ENCODE measurements at places on chromosomes 2 and 18. TPM values are rescaled to one million over a fixed set of nuclear protein-coding genes. Genes with fewer than 3 reads are reported as not detected.

GRCh38 chr2:119673796-119674195 lies 5.2 kb upstream of the TMEM177 start:
- no peak overlapping the region for H3K4me3 ChIP-seq
- no peak for DNase-seq
- H3K4me1 ChIP-seq: no peaks in the 10 kb centered on the region

GRCh38 chr18:72407048-72407447 lies 137.1 kb downstream of the CBLN2 start:
- H3K4me3 ChIP-seq: no peak overlapping the region
- H3K4me1 ChIP-seq: no peaks in the 10 kb centered on the region
- no peak for DNase-seq
- H3K27me3 ChIP-seq: no peaks in the 10 kb centered on the region

- H3K4me1 ChIP-seq: no peaks in the 10 kb centered on the region
- no peaks in the 10 kb centered on the region for H3K27me3 ChIP-seq
- H3K36me3 ChIP-seq: no peaks in the 10 kb centered on the region
- H3K4me3 ChIP-seq: no peak overlapping the region
These were observed 31.8 kb upstream of the MTCL1 start for GRCh38 chr18:8673256-8674209.

- H3K27me3 ChIP-seq: no peaks in the 10 kb centered on the region
- no peak overlapping the region for H3K4me3 ChIP-seq
- no peak for DNase-seq
- no peaks in the 10 kb centered on the region for H3K36me3 ChIP-seq
These were observed 270.7 kb downstream of the PIEZO2 start for GRCh38 chr18:10878703-10879102.

GRCh38 chr2:170394641-170395387 lies 216.9 kb downstream of the MYO3B start:
- H3K4me3 ChIP-seq: no peak overlapping the region
- DNase-seq: no peak
- no peaks in the 10 kb centered on the region for H3K36me3 ChIP-seq
- peaks cover 28% of the 10 kb centered on the region for H3K27me3 ChIP-seq
- H3K4me1 ChIP-seq: no peaks in the 10 kb centered on the region
- no peak overlapping the region for H3K27ac ChIP-seq

The WIPF1 gene
- 13.7 TPM for total RNA-seq

GRCh38 chr2:60861736-60862135 lies 19.6 kb upstream of the REL start:
- no peaks in the 10 kb centered on the region for H3K36me3 ChIP-seq
- no peaks in the 10 kb centered on the region for H3K27me3 ChIP-seq

The MRO gene
- 6.9 TPM for total RNA-seq

- peaks cover 8% of the 10 kb centered on the region for H3K27me3 ChIP-seq
- no peak overlapping the region for H3K27ac ChIP-seq
- no peaks in the 10 kb centered on the region for H3K36me3 ChIP-seq
- peaks cover 6% of the 10 kb centered on the region for H3K4me1 ChIP-seq
- no peak overlapping the region for H3K4me3 ChIP-seq
These were observed 5.8 kb upstream of the MEIS1 start for GRCh38 chr2:66428986-66429612.

The HOXD3 gene
- total RNA-seq: 0.88 TPM

The CYS1 gene
- total RNA-seq: 2.6 TPM

DNA sequence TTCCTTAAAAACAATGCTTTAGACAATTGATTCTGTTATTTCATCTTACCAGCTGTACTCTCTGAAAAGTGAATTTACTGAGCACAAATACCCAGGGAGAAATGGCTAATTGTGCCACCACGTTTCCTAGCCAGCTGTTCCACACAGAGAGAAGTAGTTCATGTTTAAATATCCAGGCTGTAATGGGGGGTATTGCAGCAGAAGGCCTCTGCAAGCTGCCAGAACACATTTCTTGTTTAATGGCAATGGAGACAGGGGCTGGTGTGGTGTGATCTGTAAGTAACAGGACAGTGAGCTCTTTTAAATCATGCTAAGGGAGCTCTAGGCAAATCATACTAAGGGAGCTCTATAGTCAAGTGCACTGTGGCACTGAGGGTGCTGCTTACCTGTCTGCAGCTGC lies 809.2 kb downstream of the CNTNAP5 start:
- H3K27me3 ChIP-seq: no peaks in the 10 kb centered on the region
- H3K4me3 ChIP-seq: no peak overlapping the region
- no peaks in the 10 kb centered on the region for H3K4me1 ChIP-seq
- DNase-seq: no peak

- H3K4me1 ChIP-seq: no peaks in the 10 kb centered on the region
- H3K27me3 ChIP-seq: no peaks in the 10 kb centered on the region
- H3K36me3 ChIP-seq: no peaks in the 10 kb centered on the region
- no peak overlapping the region for H3K4me3 ChIP-seq
- no peak overlapping the region for H3K27ac ChIP-seq
- DNase-seq: no peak
These were observed 226.4 kb upstream of the MYT1L start for GRCh38 chr2:2557475-2557874.

- no peak for DNase-seq
- H3K27ac ChIP-seq: no peak overlapping the region
- H3K36me3 ChIP-seq: no peaks in the 10 kb centered on the region
- H3K4me3 ChIP-seq: no peak overlapping the region
These were observed 427.3 kb downstream of the LRP1B start for GRCh38 chr2:141703501-141703900.

DNA sequence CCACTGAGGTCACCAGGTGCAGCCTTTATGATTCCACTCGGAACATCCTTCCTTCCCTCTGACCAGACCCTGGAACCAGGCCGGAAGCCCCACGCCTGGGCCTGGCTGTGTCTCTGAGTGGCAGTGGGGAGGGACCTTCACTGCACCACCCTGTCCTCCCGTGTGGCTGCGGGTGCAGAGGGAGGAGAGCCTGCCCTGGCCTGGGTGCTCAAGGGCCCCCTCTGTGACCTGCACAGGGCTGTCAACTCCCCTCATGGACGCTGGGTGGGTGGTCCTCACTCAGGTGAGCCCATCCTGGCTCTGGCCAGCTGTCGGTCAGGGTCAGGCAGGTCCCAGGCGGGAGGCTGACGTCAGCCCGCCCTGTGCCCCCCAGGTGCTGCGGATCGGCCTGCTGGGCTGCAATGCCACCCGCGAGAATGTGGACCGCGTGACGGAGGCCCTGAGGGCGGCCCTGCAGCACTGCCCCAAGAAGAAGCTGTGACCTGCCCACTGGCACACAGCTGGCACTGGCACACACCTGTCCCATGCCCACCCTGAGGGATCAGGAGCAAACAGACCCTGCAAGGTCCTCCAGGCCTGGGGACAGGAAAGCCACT lies 9.8 kb downstream of the AGXT start:
- H3K4me3 ChIP-seq: no peak overlapping the region
- H3K36me3 ChIP-seq: no peaks in the 10 kb centered on the region
- DNase-seq: no peak
- no peak overlapping the region for H3K27ac ChIP-seq
- no peaks in the 10 kb centered on the region for H3K4me1 ChIP-seq

DNA sequence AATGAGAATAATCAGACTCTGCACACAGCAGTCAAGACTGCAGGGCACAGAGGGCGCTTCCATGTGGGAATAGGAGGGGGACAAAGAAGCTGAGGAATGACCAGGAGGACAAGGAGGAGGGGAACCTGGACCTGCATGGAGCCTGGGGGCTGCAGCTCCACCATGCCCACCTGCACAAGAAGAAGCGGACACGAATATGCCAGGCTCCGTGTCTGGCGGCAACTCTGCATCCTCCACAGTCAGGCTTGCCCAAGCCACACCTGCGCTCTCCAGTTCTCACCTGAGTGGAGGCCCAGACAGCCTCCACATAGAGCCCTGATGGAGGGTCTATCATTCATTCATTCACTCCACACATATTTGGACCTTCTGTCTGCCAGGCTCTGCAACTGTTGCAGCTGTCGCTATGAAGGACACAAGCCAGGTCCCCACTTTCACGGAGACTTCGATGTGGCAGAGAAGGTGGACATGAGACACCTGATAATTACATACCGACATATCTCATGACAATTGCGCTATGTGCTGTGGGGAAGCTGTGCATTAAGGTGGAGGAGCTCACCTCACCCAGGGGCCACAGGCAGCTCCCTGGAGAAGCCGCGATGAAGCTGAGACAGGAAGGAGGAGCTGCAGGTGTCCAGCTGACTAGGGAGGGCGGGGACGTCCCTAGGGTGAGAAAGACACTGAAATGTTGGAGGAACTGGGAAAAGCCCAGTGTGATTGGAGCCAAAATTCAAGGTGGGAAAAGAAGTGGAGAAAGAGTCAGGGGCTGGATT lies 159.2 kb downstream of the INHBB start:
- no peaks in the 10 kb centered on the region for H3K27me3 ChIP-seq
- no peak overlapping the region for H3K27ac ChIP-seq
- H3K4me3 ChIP-seq: no peak overlapping the region
- peaks cover 21% of the 10 kb centered on the region for H3K4me1 ChIP-seq
- DNase-seq: peak; percentile 17

The ANKRD30B gene
- not detected for total RNA-seq

DNA sequence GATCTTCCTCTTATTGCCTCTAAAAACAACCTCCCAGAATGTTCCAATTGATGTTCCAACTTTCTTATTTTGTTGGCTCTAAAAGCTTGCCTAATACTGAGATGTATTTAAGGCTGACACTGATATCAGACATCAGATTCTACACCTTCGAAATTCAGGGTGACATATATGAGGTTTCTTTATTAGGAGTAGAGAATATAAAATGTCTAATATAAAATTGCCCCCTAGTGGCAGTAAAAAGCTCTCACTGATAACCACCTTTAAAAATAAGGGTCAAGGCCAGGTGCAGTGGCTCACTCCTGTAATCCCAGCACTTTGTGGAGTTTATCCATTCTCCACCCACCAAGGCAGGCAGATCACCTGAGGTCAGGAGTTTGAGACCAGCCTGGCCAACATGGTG lies 789.7 kb upstream of the SLC39A10 start:
- H3K4me1 ChIP-seq: no peaks in the 10 kb centered on the region
- H3K27me3 ChIP-seq: no peaks in the 10 kb centered on the region
- no peak overlapping the region for H3K4me3 ChIP-seq
- H3K36me3 ChIP-seq: no peaks in the 10 kb centered on the region

The HAT1 gene
- 35.5 TPM for total RNA-seq

- no peaks in the 10 kb centered on the region for H3K27me3 ChIP-seq
- no peak overlapping the region for H3K4me3 ChIP-seq
- no peak for DNase-seq
- no peak overlapping the region for H3K27ac ChIP-seq
- H3K4me1 ChIP-seq: no peaks in the 10 kb centered on the region
- H3K36me3 ChIP-seq: no peaks in the 10 kb centered on the region
These were observed 272.3 kb upstream of the ZNF804A start for GRCh38 chr2:184326066-184326465.

DNA sequence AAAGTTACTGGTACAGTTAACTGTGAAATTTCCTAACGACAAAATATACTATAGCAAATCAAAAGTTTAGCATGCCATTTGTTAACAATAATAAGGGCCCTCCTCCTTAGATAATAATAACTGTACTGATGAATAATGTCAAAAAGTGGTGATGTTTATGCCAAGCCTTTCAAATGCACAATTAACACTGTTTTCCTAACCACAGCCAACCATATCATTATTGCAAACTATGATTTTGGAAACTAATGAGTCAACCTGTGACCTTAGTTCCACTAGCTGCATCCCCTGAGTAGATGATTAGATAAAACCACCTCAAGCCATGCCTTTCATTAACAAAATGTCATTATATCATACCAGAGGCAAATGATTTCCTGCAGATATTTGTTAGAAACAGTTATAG lies 25.1 kb upstream of the GPR75 start:
- H3K27ac ChIP-seq: no peak overlapping the region
- no peak overlapping the region for H3K4me3 ChIP-seq
- H3K4me1 ChIP-seq: no peaks in the 10 kb centered on the region
- H3K36me3 ChIP-seq: peaks cover 73% of the 10 kb centered on the region

The FAM237A gene
- total RNA-seq: not detected

The PTH2R gene
- total RNA-seq: not detected

The ZNF804A gene
- not detected for total RNA-seq

The SCYGR8 gene
- total RNA-seq: not detected

DNA sequence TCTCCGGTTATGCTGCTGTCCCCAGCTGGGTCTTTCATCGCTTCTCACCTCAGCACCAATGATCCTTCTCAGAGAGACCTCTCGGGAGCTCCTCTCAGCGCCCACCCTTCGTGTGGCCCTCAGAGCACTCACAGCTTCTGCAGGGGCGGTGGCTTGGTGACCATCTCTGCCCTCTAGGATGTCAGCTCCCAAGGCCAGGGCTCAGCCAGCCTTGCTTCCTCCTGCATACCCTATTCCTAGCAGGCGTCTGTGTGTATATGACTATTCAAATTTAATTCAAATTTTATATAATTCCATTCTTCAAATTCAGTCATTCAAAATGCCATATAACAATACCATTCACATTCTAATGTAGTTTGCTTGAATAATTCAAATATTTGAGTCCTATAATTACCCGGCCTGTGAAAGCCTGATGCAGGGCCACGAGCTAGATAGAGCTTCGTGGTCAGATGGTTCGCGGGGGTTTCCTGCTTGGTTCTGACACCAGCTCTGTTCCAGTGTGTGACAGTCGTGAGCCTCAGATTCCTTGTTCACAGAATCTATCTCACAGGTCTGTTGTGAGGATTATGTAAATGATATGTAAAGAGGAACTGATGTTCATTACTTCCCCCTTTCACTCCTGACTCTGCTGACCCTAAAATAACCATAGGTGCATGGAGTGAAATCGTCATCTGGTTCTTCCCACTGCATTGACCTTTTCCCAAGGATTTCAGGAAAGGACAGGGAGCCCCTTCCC lies 94.0 kb upstream of the CNGA3 start:
- H3K4me3 ChIP-seq: no peak overlapping the region
- no peaks in the 10 kb centered on the region for H3K36me3 ChIP-seq
- H3K27me3 ChIP-seq: no peaks in the 10 kb centered on the region
- DNase-seq: no peak
- H3K4me1 ChIP-seq: no peaks in the 10 kb centered on the region
- no peak overlapping the region for H3K27ac ChIP-seq

GRCh38 chr2:29079887-29080286 lies 5.6 kb upstream of the PCARE start:
- no peak overlapping the region for H3K27ac ChIP-seq
- H3K27me3 ChIP-seq: no peaks in the 10 kb centered on the region
- no peaks in the 10 kb centered on the region for H3K36me3 ChIP-seq
- no peaks in the 10 kb centered on the region for H3K4me1 ChIP-seq
- no peak overlapping the region for H3K4me3 ChIP-seq
- no peak for DNase-seq

The ALPG gene
- total RNA-seq: not detected

The ATAD2B gene
- total RNA-seq: 7.6 TPM
